ENCODE measurements at places on chromosomes 16 and 17. TPM values are rescaled to one million over a fixed set of nuclear protein-coding genes. Genes with fewer than 3 reads are reported as not detected.

GRCh38 chr17:50647187-50647586 is 12.5 kb downstream of the ABCC3 start:
- DNase-seq = no peak

- no peak for DNase-seq
Observed at GRCh38 chr17:50204431-50204830, 3.0 kb upstream of the COL1A1 start.

GRCh38 chr16:49828533-49829267 is 27.2 kb downstream of the ZNF423 start:
- DNase-seq = no peak

Gene ATAD5
- 1.0 TPM for polyA plus RNA-seq

DNA sequence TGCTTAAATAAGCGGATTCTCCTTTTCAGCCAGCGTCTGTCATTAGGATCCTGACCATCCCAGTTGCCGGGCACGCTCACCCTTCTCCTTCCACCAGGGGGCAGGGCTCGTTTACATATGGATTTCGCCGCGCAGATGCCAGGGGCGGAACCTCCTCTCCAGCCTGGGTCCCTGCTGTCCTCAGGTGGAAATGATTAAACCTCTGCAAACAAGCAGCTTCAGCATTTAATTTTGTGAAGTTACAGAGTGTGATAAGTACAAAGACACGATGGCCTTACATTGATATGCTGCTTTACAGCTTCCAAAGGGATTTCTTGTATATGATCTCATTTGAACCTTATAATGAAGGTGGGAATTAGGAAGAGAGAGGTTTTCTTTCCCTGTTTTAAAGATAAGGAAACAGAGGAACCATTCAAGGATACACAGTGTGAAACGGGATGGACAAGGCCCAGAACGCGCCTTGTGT is 3.9 kb upstream of the KRT28 start:
- peak; percentile 16 for DNase-seq

GRCh38 chr16:51996516-51996915 is 550.4 kb downstream of the TOX3 start:
- DNase-seq = no peak

Gene UBTF
- polyA plus RNA-seq = 30.0 TPM

GRCh38 chr16:89197033-89197632 is 3.2 kb downstream of the SLC22A31 start:
- no peak for DNase-seq

GRCh38 chr16:83768986-83769385 is 38.8 kb upstream of the HSBP1 start:
- DNase-seq = no peak

DNA sequence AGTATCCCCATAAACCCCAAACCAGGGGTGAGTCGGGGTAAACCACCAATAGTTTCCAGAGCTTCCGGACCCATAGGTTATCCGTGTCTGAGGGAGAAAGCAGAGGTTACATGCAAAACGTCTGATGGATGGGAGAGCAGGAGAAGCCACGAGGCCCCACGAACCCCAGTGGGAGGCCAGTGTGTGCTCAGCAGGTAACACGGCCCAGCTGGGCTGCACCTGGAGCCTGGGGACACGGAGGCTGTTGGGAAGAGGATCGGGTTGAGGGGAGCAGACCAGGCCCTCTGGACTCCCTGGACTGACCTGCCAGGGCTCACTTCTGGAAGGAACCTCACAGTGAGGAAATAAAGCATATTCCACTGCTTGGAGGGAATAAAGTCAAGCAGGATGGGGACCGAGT is 78.1 kb downstream of the SEC14L1 start:
- DNase-seq = no peak

Gene CDT1
- polyA plus RNA-seq = 1.2 TPM

Gene BTBD17
- not detected for polyA plus RNA-seq

Gene HSF5
- not detected for polyA plus RNA-seq

Gene NXPH3
- polyA plus RNA-seq = 0.20 TPM

DNA sequence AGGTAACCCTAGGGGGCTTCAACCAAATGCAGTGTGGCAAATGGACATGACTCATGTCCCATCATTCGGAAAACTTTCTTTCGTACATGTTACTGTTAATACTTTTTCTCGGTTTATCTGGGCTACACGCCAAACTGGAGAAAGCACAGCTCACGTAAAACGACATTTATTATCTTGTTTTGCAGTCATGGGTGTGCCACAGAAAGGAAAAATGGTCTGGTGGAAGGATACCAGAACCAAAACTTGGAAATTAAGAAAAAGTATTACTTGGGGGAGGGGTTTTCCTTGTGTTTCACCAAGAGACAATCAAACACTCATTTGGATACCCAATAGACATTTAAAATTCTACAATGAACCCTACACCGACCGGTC is 23.6 kb downstream of the ALOX15B start:
- DNase-seq = no peak

GRCh38 chr17:45013021-45013997 is 38.1 kb downstream of the DCAKD start:
- DNase-seq = no peak

DNA sequence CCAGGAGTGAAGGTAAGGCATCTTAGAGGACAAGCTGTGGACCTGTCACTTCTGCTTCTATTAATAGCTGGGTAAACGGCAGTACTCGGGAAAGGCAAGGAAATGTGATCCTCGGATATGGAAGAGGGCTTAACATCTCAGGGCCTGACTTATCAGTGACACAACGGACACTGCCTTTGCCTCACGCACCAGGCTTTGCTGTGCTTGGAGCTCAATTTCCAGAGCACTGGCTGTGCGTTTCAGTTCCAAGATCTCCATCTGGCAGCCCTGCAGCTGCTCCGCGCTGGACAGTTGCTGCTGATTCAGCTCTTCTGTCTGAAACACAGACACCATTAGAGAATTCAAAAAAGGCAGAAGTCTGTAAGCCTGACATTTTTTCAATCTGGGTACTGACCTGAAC is 3.5 kb downstream of the KRT40 start:
- no peak for DNase-seq

Gene LPCAT2
- polyA plus RNA-seq = 10.5 TPM

DNA sequence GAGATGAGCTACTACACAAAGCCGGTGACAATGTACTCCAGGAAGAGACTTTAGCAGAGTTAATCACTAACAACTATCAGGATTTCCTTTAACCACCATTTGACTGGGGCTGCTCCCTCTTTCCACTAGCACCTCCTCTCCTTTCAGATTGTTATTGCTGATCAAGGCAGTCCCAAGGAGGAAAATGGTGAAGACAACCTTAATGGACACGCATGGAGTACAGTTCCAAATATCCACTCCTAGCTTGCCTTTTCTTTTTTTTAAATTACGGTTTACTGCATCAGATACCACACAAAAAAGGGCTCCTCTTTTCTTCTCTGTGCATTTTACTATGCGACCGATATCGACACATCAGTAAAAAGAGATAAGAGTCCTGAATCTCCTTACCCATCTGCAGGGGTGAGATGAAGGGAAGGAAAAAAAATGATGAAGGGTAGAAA is 30.9 kb downstream of the FAM222B start:
- no peak for DNase-seq

Gene ZNF287
- 6.3 TPM for polyA plus RNA-seq

Gene HSPB9
- polyA plus RNA-seq = not detected

Gene SHCBP1
- polyA plus RNA-seq = 12.3 TPM

- no peak for DNase-seq
Observed at GRCh38 chr16:57732037-57732436, 3.5 kb upstream of the KATNB1 start.

Gene CRYM
- 0.12 TPM for polyA plus RNA-seq

- DNase-seq = no peak
Observed at GRCh38 chr16:17331071-17331607, 139.6 kb downstream of the XYLT1 start.
